ENCODE measurements at places on chromosomes 2 and 18. TPM values are rescaled to one million over a fixed set of nuclear protein-coding genes. Genes with fewer than 3 reads are reported as not detected.
A peak's percentile ranks its signal among the peaks of the same experiment; 100 is the strongest.

DNA sequence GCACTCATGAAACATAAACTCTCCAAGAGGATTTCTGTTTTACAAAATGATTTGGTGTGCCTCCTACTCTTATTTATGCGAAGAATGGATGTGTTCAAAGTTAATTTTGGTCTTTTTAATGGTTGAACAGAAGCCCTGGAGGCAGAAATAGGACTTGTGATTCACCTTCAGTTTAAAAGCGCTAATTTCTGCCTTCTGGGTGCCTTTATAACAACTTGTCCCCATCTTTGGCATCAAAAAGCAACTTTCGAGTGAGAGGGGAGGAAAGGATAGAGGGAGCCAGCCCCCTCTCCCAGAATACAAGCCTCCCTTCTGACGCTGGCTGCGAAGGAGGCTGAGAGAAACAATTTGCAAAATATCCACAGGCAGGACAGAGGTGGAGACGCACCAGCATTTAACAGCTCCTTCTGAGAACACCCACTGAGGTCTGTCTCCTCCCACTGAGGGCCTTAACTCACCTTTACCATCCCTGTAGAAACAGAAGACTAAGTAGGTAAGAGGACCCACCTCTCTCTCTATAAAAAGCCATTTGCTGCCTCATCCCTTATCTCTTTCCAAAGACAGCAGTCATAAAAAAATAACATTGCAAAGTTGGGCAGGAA is 24.3 kb upstream of the BCL11A start:
- H3K27ac ChIP-seq: no peak overlapping the region
- no peak for DNase-seq
- H3K36me3 ChIP-seq: no peaks in the 10 kb centered on the region
- no peaks in the 10 kb centered on the region for H3K27me3 ChIP-seq
- H3K4me3 ChIP-seq: no peak overlapping the region

GRCh38 chr2:171287611-171288010 is 126.9 kb upstream of the TLK1 start:
- no peaks in the 10 kb centered on the region for H3K27me3 ChIP-seq
- H3K4me3 ChIP-seq: no peak overlapping the region
- H3K36me3 ChIP-seq: no peaks in the 10 kb centered on the region

- no peak overlapping the region for H3K4me3 ChIP-seq
- H3K36me3 ChIP-seq: no peaks in the 10 kb centered on the region
- DNase-seq: no peak
Measured at GRCh38 chr2:107146181-107146580, 260.2 kb upstream of the ST6GAL2 start.

GRCh38 chr18:52334896-52335295 is 5.1 kb upstream of the DCC start:
- H3K27ac ChIP-seq: peak overlapping the region; percentile 45
- H3K36me3 ChIP-seq: no peaks in the 10 kb centered on the region
- H3K27me3 ChIP-seq: no peaks in the 10 kb centered on the region
- no peak for DNase-seq
- H3K4me1 ChIP-seq: no peaks in the 10 kb centered on the region

GRCh38 chr2:197145471-197146056 is 165.0 kb downstream of the ANKRD44 start:
- no peaks in the 10 kb centered on the region for H3K27me3 ChIP-seq
- DNase-seq: no peak
- H3K4me1 ChIP-seq: peaks cover 5% of the 10 kb centered on the region
- H3K36me3 ChIP-seq: no peaks in the 10 kb centered on the region

- no peaks in the 10 kb centered on the region for H3K4me1 ChIP-seq
- no peak overlapping the region for H3K27ac ChIP-seq
- no peak overlapping the region for H3K4me3 ChIP-seq
- H3K27me3 ChIP-seq: no peaks in the 10 kb centered on the region
Measured at GRCh38 chr2:151395509-151396374, 14.0 kb upstream of the RIF1 start.

Gene PAIP2B
- polyA plus RNA-seq: 0.20 TPM

DNA sequence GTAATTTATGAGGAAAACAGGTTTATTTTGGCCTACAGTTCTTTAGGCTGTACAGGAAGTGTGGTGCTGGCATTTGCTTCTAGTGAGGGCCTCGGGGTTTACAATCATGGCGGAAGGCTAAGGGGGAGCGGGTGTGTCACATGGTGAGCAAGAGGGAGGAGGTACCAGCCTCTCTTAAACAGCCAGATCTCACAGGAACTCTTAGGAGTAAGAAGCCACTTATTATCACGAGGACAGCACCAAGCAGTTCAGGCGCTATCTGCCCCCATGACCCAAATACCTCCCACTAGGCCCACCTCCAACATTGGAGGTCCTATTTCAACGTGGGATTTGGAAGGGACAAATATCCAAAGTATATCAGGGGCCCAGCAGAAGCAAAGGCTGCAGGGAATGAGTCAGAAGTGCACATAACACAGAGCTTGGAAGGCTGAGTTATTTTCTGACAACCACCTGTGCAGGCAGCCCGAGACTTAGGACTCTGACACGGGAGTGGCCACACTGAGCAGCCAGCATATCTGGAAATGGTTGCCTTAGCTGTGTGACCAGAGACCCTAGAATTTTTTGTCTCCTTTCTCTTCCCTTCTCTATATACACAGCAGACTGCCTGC is 170.9 kb downstream of the PRPF40A start:
- H3K36me3 ChIP-seq: no peaks in the 10 kb centered on the region
- no peaks in the 10 kb centered on the region for H3K27me3 ChIP-seq
- no peak for DNase-seq
- no peak overlapping the region for H3K27ac ChIP-seq
- H3K4me3 ChIP-seq: no peak overlapping the region
- peaks cover 13% of the 10 kb centered on the region for H3K4me1 ChIP-seq

Gene CD8B
- not detected for polyA plus RNA-seq

Gene NGEF
- polyA plus RNA-seq: 1.4 TPM

DNA sequence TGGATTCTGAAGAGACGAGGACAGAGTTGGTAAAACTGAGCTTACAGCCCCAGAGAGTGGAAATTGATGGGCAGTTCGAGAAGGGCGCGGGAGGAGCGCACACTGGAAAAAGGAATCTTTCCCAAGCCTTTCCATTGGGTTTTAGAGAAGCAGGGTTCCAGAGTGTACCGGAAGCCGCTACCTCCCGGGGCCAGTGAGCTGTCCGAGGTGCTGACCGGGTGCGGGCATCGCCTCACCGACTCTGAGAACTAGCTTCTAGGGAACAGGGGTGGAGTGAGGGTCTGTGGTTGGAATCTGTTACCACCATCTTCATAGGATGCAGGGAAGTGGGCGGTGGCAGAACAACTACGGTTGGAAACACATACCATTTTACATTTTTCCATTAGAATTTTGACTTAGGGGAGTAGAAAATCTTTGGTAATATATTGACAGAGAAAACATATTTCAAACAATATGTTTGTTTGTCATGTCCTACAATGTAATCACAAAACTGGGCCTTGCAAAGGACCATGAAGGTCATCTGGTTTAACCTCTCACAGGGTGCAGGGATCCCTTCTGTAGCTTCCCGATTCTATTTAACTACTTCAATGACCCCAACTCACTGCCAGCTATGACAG is 724 bp downstream of the NMS start:
- H3K27ac ChIP-seq: no peak overlapping the region
- no peaks in the 10 kb centered on the region for H3K4me1 ChIP-seq
- no peak for DNase-seq
- H3K36me3 ChIP-seq: no peaks in the 10 kb centered on the region
- no peak overlapping the region for H3K4me3 ChIP-seq

Gene RNF125
- polyA plus RNA-seq: 0.05 TPM

DNA sequence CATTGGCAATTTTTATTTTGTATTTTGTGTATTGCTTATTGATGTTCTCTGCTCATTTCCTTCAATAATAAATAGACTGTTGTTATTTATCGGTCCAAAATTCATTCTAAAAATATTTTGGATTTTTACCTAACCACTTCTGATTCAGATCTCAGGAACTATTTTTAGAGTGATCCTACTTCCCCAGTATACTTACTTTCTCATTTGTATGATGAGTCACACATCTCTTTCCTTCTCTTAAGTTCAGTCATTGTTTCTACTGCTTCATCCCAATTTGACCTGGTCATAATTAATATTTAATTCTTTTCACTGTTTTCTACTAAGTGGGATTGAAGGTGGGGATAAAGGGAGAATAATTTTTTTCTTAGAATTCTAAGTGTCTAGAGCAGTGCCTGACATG is 75.1 kb downstream of the AGPS start:
- peaks cover 58% of the 10 kb centered on the region for H3K36me3 ChIP-seq
- peak overlapping the region; percentile 27 for H3K27ac ChIP-seq
- DNase-seq: no peak

DNA sequence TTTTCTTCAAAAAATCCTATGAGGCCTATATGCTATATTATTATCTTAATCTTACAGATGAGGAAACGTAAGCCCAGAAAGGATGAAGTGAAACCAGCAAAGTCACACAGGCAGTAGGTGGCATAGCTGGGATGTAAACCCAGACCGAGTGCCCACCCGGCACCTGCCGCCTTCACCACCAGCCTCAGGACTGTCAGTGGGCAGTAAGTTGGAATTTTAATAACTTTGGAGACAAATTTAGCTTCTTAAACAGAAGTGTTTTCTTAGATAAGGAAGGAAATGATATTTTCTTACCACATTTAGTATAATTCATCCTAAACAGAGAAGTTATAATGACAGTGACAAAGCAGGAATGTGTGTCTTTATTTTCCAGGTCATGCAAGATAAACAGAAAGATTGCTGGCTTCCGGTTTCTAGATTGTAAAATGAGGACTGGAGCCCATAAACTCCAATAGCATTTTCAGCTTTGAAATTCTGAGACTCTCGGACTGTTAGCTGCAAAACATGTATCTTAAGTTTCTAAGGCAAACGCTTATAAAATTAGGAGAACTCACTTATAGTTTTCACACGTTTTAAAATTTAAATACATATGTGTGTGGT is 59.3 kb downstream of the CD8B2 start:
- no peak overlapping the region for H3K4me3 ChIP-seq
- no peak overlapping the region for H3K27ac ChIP-seq
- H3K4me1 ChIP-seq: no peaks in the 10 kb centered on the region
- no peaks in the 10 kb centered on the region for H3K36me3 ChIP-seq
- H3K27me3 ChIP-seq: no peaks in the 10 kb centered on the region
- DNase-seq: no peak

Gene CXCR1
- not detected for polyA plus RNA-seq

Measured in SK-N-SH (cell line).